ENCODE measurements at places on chromosomes 4 and X. TPM values are rescaled to one million over a fixed set of nuclear protein-coding genes. Genes with fewer than 3 reads are reported as not detected.

GRCh38 chr4:76434901-76435527, at the start of gene SHROOM3:
SHROOM3 (plus strand) TSS chr4:76435229; CDS start chr4:76436053, 824 bp downstream.
- no peak for DNase-seq

DNA sequence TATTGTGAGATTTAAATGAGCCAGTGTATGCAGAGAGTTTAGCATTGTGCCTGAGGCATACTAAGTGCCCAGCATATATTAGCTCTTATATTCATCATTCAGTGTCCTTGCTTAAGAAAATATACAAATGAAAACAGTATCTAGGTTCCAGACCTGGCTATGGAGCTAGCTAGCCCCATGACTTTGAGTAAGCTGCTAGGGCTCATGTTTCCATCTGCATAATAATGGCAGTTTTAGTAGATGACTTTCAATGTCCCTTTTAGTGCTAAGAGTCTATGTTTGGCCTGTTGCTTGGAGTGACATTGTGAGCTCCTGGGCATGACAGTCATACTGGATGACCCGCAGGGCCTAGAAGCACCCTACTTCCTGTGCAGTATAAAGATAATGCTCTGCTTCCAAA, 435.3 kb downstream of the ZIC3 start:
- DNase-seq = no peak

The TXK gene
- 0.67 TPM for total RNA-seq

DNA sequence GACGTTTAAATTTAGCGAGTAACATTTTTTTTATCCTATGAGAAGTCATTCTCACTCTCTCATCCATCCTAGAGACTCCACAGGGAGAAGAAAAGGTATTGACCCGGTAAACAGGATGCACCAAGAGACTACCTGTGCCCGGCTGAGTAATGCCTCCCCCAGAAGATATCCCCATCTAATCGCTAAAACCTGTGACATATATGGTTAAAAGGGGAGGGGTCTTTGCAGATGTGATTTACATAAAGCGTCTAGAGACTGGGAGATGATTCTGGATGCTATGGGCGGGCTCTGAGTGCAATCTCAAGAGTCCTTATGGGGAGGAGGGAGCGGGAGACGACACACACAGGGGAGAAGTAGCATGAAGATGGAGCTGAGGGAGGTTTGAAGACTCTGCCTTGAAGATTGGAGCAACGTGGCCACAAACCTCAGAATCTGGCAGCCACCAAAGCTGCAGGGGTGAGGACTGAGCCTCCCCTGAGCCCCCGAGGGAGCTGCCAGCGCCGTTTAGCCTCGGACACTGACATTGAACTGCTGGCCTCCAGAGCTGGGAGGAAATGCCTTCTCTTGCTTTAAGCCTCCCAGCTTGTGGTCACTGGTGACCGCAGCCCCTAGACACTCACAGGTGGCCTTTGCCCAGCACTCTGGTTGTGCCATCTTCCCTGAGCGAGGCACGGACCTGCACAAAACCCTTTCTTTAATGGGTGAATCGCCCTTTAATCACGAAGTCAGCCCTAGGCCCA, 11.2 kb downstream of the ABLIM2 start:
- no peak for DNase-seq

GRCh38 chr4:6680372-6681034, 13.2 kb upstream of the S100P start:
- no peak for DNase-seq

GRCh38 chr4:138666366-138666765, 349.2 kb upstream of the NOCT start:
- DNase-seq = no peak

DNA sequence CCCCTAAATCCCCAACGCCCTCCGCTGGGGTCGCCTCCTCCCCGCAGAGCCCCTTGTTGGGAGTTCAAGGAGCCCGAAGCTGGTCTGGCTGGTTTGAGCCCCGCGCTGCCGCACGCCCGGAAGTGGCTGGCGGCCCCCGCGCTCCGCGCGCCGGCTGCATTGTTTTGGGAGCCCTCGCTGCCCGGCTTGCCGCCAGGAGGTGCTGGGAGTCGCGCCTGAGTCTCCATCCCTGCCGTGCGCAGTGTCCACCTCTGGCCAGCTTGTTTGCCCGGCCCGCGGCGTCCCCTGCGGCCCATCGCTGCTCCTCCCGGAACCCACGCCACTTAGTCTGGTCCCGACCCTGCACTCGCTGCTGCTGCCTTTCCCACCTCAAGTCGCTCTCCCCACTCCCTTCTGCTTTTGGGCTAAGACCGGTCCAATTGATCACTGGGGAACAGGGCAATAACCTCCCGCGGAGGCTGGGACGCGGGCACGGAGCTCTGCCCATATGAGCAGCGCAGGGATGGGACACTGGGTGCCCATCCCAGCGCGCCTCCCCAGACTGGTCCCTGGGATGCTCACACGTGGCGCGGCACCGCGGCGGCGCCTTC, 2.2 kb upstream of the SFRP2 start:
- DNase-seq = no peak

GRCh38 chr4:169996379-169997240, 29.6 kb downstream of the MFAP3L start:
- no peak for DNase-seq

DNA sequence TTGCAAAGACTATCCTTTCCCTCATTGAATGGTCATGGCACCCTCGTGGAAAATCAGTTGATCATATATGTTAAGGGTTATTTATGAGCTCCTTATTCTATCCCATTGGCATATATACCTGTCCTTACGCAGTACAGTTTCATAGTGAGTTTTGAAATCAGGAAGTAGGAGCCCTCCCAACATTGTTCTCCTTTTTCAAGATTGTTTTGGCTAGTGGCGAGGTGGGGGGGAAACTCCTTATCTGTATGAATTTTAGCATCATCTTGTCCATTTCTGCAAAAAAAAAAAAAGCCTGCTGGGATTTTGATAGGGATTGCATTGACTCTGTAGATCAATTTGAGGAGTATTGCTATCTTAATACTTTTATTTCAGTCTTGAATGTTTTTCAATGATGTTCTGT, 2.5 kb upstream of the USP9X start:
- no peak for DNase-seq

DNA sequence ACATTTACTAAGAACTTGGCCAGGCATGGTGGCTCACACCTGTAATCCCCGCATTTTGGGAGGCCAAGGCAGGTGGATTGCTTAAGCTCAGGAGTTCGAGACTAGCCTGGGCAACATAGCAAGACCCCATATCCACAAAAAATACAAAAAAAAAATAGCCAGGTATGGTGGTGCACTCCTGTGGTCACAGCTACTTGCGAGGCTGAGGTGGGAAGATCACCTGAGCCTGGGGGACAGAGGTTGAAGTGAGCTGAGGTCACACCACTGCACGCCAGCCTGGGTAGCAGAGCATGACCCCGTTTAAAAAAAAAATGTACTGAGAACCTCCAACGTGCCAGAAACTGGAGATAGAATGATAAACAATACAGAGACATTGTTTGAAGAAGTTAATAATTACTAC, 8.0 kb downstream of the OPRPN start:
- no peak for DNase-seq

- no peak for DNase-seq
Measured at GRCh38 chrX:36583674-36584073, 424.5 kb upstream of the FAM47C start.

The ASMT gene
- total RNA-seq = not detected

GRCh38 chr4:162684998-162685397, 481.7 kb downstream of the NAF1 start:
- DNase-seq = no peak

DNA sequence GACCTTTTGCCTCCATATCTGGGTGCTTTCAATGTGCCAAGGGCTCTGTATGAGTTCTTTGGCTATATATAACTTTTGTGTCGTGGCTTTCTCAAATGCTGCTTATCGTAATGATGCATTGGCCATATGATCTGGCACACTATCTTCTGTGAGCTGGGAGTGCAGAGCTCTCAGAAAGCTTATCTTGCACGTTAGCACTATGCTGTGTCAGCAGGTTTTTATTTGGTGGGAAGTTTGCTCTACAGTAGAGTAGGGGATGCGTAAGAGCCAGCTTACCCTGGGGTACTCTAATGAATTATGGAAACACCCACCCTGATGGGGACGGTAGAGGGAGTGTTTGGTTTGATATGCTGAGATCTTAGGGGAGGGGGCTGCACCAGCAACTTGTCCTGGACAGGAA, 119.6 kb downstream of the FAAH2 start:
- DNase-seq = no peak

GRCh38 chrX:77788050-77788449, 2.0 kb upstream of the ATRX start:
- DNase-seq = no peak

DNA sequence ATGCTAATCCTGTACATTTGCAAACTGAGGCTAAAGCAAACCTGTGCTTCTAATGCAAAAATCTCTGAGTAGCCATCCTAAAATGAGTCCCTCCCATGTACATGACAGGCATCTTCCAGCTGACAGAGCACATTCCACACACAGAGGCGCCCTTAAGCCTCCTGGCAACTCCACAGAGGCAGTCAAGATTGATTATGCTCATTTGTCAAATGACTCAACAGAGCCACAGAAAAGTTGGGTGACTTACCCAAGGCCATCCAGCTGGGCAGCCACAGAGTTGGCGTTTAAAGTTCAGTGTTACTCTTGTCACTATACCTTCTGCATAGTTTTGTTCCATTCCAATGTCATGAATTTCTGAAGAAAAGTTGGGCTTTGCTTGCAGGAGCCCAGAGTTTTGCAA, 394.6 kb upstream of the FGF13 start:
- no peak for DNase-seq

The FHIP1A gene
- total RNA-seq = 10.0 TPM

- DNase-seq = no peak
Measured at GRCh38 chr4:138595731-138596460, 353.7 kb upstream of the SLC7A11 start.

The NPY5R gene
- total RNA-seq = not detected

The NEUROG2 gene
- total RNA-seq = not detected

The KCNE5 gene
- not detected for total RNA-seq

GRCh38 chr4:1637580-1638271, 46.4 kb downstream of the FAM53A start:
- no peak for DNase-seq

The FOXR2 gene
- not detected for total RNA-seq

DNA sequence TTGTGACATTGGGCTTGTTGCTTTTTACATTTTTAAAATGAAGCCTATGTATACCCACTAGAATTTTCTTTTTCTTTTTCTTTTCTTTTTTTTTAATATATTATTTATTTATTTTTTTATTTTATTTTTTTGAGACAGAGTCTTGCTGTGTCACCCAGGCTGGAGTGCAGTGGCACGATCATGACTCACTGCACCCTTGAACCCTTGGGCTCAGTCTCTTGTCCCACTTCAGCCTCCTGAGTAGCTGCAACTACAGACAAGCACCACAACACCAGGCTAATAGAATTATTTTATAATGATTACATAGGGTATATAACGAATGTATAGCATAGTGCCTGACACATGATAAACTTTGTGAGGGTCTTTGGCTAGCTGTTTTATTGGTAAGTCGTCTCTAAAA, 64.9 kb downstream of the RBPJ start:
- DNase-seq = no peak

The COX7B2 gene
- total RNA-seq = not detected

The ZNF141 gene
- total RNA-seq = 10.6 TPM

The DCAF4L1 gene
- 0.13 TPM for total RNA-seq

- no peak for DNase-seq
Measured at GRCh38 chr4:52032005-52032404, 6.1 kb downstream of the SGCB start.

DNA sequence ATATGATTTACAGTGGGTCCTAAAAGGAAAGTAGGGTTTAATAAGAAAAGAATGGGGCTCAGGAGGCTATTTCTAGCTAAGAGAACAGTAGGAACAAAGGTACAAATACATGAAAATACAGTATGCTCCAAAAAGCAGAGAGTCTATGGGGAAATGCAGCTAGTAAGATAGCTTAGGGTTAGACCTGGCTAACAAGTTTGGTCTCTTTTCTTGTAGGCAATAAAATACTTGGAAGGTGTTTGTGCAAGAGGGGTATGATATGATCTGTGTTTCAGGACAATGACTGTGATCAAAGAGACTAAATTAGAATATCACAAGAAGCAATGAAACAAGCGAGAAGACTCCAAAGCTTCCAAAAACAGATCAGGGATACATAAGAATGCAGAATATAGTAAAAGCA, 33.5 kb upstream of the SH3KBP1 start:
- no peak for DNase-seq

DNA sequence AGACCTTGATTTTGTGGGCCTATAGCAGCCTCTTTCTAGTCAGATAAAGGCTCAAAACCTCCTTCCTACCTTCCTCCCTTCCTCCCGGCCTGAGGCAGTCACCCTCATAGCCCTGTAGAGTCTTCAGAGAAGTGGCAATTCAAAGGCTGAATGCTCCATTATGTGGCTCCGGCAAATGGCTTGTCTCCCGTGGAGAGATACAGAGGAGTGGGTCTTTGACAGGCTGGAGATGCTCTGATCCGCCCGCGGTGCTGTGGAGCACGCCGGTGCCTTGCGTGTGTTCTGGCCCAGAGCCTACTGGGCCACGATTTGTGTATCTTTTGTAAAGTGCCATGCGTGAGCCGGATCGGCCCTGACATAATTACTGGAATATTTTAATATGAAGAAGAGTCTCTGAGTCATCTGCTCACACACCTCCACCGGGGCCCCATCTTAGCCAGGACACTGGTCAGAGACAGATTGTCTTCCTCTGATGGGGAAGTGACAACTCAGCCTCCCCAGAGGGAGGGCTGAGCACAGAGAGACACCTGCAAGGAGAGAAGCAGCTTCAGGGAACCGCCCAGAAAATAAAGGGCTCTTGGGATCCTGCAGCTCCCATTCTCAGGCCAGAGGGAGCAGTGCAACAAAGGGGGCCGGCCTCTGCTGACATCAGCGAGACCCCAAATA, 88.7 kb downstream of the DCTD start:
- DNase-seq = no peak

DNA sequence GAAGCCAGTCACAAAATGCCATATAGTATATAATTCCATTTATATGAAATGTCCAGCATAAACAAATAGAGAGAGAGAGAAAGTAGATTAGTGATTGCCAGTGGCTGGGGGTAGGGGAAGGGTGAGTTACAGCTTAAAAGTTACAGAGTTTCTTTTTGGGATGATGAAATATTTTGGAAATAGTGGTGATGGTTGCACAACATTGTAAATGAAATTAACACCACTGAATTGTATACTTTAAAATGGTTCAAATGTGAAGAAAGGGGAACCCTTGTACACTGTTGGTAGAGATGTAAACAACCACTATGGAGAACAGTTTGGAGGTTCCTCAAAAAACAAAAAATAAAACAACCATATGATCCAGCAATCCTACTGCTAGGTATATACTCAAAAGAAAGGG, 131.2 kb upstream of the GPC4 start:
- DNase-seq = no peak

GRCh38 chrX:78139160-78140123, at the start of gene TAF9B:
TAF9B (minus strand) TSS chrX:78139650; CDS start chrX:78139611, 39 bp downstream.
- DNase-seq = peak; percentile 39
